ENCODE measurements at places on chromosomes 6 and 20.

- no peak for DNase-seq
Observed at GRCh38 chr6:87213364-87213763, 58.0 kb downstream of the ZNF292 start.

DNA sequence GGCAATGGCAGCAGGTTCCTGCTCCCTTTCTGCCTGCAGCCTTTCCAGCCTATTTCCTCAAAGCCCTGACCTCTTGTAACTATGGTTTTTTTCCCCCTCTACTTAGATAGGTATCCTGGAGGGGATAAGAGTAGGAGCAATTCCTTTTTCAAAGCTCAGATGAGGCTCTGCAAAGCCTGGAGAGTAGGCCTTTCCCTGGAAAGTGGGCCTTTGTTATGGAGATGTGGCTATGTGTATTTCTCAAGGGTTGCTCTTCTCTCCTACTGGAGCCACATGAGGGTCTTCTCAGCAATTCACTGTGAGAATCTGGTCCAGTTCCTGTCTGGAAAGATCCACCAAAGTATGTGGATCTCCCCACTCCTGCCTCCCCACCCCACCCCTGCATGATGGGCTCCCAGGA is 96.0 kb downstream of the DTD1 start:
- DNase-seq, result no peak

- no peak for DNase-seq
Observed at GRCh38 chr6:129485746-129486145, 224.2 kb downstream of the ARHGAP18 start.

GRCh38 chr20:4763723-4764510 is 42.2 kb downstream of the PRND start:
- DNase-seq, result no peak

DNA sequence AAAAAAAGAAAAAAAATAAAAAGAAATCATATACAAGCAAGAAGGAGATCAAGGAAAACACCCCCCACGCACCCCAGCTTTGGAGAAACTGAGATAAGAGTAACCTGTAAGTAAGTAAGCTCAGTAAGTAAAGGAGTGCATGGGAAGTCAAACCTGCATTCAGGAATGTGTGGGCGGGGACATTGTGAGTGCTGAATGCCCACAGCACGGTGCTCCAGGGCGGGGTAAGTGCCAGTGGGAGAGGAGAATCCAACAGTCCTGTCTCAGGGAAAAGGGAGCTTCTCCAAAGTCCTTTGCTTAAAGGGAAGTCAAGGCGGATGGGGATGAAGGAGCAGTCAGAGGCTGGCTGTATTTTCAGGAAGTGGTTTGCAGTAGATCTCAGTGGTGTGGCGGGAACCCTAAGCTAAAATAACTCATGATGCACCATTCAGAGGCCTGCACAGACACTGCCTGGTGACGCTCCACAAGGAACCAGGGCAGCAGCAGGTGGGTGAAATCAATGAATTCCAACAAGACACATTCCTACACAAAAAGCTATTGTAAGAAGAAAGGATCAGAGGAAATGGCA is 368.0 kb downstream of the QKI start:
- DNase-seq, result no peak

DNA sequence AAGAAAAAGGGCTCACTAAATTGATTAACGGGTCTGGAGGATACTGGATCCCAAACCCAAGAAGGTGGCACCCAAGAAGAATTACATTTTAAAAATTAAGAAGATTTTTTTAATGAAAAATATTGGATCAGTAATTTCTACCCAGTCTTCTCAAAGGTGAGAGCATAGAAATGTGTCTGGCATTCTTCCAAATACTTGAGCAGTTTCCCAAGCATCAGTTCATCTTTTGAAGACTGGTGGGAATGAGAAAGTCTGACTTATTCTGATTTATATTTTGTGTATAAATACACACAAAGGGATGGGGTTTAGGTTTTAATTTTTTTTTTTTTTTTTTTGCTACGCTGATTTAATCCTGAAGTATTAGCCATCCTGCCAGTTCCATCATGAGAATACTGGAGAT is 3.3 kb downstream of the MGME1 start:
- DNase-seq, result no peak

DNA sequence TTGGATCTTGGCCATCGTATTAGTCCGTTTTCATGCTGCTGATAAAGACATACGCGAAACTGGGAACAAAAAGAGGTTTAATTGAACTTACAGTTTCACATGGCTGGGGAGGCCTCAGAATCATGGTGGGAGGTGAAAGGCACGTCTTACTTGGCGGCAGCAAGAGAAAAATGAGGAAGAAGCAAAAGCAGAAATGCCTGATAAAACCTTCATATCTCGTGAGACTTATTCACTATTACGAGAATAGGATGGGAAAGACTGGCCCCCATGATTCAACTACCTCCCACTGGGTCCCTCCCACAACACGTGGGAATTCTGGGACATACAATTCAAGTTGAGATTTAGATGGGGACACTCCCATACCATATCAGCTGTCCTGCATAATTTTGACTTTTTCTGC is 20.1 kb upstream of the REPS1 start:
- DNase-seq, result no peak

GRCh38 chr20:235891-236290 is 8.8 kb downstream of the DEFB129 start:
- no peak for DNase-seq

GRCh38 chr6:89745716-89746115 is 73.9 kb downstream of the MDN1 start:
- no peak for DNase-seq

DNA sequence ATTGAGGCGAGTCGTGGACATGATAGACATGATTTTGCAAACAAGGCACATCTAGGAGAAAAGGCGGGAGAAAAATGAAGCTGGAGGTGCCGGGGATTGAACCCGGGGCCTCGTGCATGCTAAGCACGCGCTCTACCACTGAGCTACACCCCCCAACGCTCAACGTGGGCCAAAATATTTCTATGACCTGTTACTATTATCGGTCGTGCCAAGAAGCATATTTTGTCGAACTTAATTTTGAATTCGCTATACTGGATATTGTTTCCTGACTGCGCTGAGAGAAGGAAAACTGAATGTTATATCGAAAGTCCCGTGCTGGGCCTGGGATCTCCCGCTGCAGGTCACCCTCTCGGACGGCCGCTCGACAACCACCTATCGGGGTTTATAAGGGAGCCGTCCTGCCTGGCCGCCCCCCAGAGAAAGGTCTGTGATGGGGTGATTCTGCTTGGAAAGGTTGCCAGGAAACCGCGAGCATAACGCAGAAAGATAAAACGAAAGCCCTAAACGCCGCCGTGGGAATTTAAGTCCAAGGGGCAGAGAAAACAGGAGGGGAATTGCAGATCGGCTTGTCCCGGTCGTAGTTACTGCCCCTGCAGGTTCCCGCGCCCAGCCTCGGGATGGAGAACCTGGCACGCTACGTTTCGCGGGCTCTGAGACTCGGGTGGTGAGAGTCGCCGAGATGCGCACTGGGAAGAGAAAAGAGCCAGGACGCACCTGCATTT is 60.0 kb downstream of the TRIM27 start:
- DNase-seq, result peak; percentile 68

GRCh38 chr6:28922821-28923317 is 916 bp downstream of the TRIM27 start:
- DNase-seq, result no peak

GRCh38 chr6:5191222-5191621 is 69.5 kb downstream of the LYRM4 start:
- DNase-seq, result no peak

- DNase-seq, result no peak
Observed at GRCh38 chr6:81309811-81310210, 442.7 kb downstream of the TENT5A start.

DNA sequence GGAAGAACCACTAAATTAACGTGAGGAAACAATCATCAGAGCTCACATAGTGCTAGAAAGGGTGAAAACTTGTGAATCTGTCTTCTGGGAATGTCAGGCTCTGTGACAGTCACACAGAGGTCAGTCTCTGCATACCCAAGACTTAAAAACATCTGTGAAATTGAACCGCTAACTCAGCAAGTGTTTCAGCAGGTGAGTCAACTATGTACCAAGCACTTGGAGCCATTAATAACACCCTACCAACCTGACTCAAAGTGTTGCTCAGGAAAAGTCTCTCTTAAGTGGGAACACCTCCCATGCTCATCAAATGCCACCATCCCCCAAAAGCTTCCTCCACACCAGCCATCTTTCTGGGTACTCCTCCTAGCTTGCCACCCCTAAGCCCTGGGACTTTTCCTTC is 92.3 kb upstream of the CARMIL1 start:
- DNase-seq, result no peak

GRCh38 chr6:14023855-14024254 is 93.7 kb upstream of the CD83 start:
- no peak for DNase-seq

DNA sequence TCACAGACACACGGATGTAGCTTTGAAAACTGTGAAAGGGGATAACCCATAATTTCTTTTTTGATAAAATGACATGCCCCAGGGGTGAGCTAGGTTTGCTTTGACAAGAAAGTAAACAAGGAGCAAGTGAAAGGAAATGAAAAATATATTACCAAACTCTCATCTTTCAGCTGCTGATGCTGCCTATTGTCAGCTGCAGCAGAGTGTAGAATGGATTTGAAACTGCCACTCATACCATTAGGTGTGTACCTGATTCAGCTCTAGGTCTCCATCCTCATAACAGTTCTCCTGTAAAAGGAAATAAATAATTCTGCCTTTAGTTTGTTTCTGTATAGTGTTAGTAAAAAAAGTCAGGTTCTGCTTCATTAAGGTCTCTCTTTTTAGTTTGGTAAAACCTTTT is 415.1 kb upstream of the MARCKS start:
- no peak for DNase-seq

DNA sequence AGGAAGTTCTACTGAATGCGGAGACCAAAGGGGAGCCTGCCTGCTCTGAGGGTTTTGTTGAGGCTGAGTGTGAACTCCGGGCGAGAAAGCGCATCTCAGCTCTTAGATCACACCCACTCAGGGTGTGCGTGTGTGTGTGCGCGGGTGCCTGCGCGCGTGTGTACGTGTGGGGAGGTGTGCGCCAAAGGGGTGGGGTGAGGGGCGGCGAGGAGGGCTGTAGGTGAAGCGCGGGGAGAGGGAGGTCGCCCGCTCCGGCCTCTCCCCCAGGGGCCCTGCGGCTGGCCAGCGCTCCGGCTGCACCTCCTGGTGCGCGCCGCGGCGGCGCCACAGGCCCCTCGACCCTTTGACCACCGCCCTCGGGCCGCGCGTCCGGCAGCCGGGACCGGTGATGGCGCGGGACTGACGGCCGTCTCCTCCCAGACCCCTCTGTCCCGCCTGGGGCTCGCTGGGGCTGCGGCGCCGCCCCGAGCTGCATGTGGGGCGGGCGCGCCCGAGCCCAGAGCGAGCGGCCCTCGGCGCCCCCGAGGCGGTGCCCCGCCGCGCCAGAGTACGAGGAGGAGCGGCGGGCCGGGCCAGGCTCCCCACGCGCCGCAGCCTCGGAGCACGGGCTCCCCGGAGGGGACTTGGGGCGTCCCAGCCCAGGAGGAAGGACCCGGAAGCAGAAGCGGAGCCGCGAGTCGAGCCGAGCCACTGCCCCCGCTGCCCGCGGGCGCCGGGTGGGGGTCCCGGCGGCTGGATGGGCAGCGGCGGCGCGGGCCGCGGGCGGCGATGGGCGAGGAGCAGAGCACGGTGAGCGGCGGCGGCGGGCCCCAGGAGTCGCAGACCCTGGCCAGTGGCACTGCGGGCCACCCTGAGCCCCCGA is at the start of gene RNF217:
Gene RNF217 (plus strand): TSS at position 661 of the 862 bp plus-strand sequence. CDS start 108 bp downstream, at position 769.
- no peak for DNase-seq

- DNase-seq, result no peak
Observed at GRCh38 chr6:140811642-140812041, 1321.1 kb upstream of the GJE1 start.

- no peak for DNase-seq
Observed at GRCh38 chr20:62642666-62643520, 590 bp downstream of the SLCO4A1 start.
